Stimulated activated CD8-positive, alpha-beta memory T cell treated with anti-CD3 and anti-CD28 coated beads, Interleukin-4, amount 100 ng/mL, for 48 hours (primary cell): ENCODE measurements at places on chromosomes 5 and 9.

DNA sequence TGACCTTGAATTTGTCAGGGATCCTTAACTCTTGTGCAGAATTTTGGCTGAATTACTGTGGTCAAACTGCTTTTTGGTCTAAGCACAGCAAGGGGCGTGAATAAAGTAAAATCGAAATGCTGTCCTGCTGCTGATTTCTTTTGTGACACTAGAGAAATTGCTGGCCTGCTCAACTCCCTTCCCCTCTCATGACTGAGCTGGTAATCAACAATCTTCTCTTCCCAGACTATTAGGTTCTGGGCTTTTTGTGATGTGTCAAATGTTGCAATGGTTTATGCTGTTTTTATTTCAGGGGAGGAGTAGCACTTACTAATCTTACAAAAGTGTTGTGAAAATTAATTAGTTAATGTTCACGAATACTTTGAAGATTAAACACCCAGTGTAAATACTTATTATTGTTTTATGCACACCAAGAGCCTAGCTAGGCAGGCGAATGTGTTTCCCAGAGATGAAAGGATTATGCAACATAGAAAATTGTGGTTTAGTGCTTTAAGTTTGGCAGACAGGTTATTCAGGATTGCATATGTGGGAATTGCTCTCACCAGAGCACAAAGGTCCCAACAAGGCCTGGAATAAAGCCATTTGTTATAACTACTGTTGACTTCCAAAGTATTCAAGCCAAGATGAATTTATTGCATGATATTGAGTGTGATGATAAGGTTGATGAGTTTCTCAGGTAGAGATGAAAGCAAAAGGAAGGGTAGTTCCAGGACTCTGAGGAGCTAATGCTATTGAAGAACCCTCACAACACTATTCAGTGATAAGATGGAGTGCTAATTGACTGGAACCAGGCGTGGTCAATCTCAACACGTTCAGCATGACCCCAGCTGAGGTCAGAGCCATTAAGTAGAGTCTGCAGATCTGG is 280.7 kb upstream of the ZNF608 start:
- DNase-seq: no peak

DNA sequence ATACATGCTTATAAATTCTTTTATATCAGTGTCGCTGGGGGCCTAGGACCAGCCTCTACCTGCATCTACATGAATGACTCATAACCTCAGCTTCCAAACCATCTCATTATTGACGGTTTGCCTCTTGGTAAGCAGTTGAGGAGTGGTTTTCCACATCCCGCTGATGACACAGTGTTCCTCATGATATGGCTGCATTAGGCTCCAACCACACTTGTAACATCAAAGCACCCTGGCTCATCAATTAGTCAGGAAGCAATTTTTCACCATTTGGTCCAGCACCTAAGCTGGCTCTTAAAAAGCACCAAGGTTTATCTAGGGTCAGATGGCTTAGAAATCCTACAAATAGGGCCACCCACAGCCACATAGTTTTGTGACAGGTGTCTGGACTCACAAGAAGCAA is 402.4 kb downstream of the ARHGEF28 start:
- DNase-seq: no peak

- no peak for DNase-seq
Observed at GRCh38 chr5:88374391-88374790, 105.7 kb upstream of the TMEM161B start.

GRCh38 chr5:84383816-84384603 is 670 bp downstream of the EDIL3 start:
- no peak for DNase-seq

GRCh38 chr5:170903075-170903474 is 41.3 kb downstream of the RANBP17 start:
- no peak for DNase-seq

GRCh38 chr9:97445119-97445701 is 33.3 kb downstream of the TDRD7 start:
- no peak for DNase-seq

DNA sequence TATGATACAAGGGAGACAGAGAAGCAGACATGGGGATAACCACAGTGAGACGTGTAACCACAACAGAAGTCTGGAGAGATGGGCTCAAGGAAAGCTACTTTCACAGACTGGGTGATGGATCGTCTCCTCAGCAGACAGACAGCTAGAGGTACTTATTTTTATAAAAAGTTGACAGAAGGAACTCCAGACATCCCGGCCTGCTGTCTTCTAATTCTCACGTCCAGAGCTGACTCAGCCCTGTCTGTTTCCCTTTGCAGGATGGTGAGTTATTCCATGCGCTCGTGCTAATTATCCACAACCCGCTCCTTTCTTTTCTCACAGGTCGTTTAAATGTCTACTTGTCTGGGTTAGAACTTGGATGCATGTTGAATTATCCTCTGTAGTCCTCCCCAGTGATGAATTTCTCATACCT is 304.5 kb downstream of the CWC27 start:
- no peak for DNase-seq

- no peak for DNase-seq
Observed at GRCh38 chr5:123266365-123266764, 156.8 kb downstream of the CEP120 start.

DNA sequence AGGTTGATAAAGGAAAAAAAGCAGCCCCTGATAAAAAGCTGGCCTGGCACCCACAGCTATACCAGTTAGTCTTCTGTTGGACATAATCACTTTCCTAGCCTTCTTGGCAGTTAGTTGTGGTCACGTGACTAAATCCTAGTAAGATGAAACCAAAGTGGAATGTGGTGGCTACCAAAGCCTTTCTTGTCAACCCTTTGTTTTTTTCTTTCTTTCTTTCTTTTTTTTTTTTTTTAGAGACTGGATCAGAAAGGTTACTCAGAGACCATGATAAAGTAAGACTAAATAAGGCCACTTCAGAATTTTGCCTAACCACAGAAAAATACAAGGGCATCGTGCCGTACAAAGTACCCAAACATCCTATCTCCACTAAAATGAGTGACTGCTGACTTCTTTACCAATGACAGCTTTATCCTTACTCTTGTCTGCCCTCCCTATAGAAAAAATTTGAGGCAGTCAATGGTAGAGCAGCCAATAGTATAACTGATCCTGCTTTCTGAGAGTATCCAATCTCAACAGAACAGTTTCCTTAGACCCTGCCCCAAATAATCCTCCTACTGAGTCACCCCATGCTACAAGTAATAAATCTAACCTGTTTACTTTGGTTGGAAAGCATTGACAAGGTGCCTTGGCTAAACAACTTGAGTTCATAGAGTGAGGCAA is 14.2 kb upstream of the KIF27 start:
- DNase-seq: no peak

GRCh38 chr9:123337971-123338370 is 18.0 kb upstream of the CRB2 start:
- no peak for DNase-seq

DNA sequence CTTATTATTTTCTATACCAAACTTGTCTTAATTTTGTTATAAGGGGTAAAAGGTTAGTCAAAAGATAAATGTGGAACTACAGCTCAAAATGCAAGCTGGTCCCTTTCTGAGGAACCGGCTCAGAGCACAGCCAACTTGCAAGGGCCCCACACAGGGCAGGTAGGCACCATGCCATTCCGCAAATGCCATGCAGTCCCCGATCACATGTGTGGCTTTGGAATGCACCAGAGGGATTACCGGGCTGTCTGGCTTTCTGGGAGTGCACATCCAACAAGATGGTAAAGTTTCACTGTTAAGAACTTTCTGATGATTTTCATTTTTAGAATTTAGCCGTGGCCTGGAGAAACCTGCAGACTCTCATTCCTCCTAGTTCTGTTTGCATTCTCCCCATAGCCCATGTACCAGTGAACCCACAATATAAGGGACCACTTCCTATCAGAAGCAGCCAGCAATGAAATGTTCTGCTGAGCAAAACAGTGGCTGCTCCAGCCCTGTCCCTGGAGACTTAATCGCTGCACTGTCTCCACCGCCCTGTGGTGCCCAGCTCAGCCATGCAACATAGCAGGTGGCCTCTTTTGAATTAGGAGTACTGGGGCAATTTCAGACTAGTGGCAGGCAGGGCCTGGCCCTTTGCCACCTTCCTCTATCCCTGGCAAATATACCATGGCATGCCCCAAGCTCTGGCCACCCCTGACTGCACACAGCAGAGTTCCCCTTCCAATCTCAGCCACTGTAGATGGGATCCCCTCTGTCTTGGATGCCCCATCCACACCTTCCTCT is 11.4 kb downstream of the SHB start:
- DNase-seq: no peak

- DNase-seq: no peak
Observed at GRCh38 chr9:136696502-136696901, 9.2 kb upstream of the AGPAT2 start.

- no peak for DNase-seq
Observed at GRCh38 chr9:21070171-21070571, 7.6 kb downstream of the IFNB1 start.

DNA sequence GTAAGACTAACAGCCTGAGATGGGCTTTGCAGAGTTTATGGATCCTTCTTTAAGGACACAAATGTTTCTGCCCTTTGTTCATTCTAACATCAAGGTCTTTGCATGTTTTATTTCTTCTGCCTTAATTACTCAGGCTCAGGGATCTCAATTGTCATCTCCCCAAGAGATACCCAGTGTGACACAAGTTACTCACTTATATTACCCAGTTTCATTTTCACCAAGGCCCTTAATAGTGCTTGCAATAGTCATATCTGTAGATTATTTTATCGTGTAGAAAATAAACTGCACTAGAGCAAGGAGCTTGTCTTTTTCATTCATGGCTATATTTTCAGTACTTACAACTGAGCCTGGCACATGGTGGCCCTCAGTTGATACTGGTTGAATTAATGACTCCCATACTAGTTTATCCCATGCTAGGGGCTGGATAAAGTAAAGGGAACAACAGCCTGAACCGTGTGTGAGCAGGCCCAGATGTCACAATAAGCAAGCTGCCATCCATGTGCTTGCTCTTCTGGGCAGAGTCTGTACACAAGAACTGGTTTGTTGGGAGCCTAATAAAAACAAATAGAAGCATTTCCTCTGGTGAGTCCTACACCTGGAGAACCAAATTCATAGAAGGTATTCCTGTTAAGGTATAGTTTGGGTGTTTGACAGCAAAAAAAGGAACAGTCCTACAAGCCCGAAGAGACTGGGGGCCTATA is 112.5 kb upstream of the CD180 start:
- DNase-seq: no peak

DNA sequence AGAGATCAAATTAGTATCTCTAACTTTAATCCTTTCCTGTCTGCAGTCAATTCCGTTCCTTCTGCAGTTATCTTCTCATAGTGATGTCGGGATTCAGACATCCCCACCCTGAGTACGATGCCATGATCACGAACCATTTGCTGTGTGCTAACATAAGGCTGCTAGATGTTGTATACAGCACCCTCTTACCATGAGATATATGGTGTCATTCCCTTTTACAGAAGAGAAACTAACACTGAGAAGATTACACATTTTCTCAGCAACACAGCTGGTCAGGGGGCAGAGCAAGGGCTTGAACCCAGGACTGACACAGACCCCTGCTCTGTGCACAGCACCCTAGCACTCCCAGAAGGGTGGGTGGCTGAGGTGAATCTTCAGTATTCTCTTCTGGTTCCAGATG is 46.9 kb upstream of the HSD17B4 start:
- no peak for DNase-seq

GRCh38 chr9:101432740-101433139 is 2.8 kb downstream of the ALDOB start:
- no peak for DNase-seq
